ENCODE measurements at places on chromosomes 3 and 15.

GRCh38 chr3:127593178-127593577 is 2.6 kb upstream of the TPRA1 start:
- DNase-seq = no peak

DNA sequence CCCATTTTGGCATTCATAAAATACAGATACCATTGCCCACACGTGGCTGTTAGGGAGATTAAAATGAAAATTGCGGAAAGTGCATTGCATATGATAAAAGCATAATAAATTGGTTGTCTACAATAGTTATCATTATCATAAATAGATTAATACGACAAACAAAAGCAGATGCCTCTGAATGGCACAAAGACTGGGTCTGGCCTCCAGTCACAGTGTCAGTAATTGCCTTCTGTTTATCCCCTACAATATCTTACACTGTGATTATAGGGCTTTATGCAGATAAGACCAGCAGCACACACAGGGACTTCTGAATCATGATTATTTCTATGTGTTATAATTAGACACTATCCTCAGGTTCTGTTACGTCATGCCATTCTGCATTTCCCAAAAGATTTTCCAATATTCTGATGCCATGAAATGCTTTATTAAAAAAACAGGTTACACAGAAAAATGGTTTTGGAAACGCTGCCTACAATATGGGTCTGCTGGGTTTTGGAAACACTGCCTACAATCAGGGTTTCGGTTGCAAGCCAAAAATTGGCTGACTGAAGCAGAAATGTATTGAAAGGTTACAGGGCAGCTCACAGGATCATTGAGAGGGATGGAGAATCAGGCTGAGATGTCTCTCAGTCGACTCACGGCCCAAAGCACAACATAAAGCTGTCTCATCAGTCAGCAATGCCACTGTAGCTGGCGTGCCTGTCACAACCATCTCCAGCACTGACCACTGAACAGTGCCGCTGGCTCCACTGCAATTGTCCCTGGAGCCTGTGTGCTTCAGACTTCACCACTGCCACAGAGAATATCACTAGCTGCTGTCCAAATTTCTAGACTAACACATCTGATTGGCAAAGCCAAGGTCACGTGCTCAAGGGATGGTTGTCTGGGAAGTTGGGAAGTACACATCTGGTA is 248.1 kb downstream of the ERC2 start:
- no peak for DNase-seq

GRCh38 chr3:50193286-50193685 is 1.9 kb downstream of the GNAT1 start:
- no peak for DNase-seq

- DNase-seq = no peak
These were observed 27.0 kb downstream of the EPHB1 start for GRCh38 chr3:134822090-134822489.

DNA sequence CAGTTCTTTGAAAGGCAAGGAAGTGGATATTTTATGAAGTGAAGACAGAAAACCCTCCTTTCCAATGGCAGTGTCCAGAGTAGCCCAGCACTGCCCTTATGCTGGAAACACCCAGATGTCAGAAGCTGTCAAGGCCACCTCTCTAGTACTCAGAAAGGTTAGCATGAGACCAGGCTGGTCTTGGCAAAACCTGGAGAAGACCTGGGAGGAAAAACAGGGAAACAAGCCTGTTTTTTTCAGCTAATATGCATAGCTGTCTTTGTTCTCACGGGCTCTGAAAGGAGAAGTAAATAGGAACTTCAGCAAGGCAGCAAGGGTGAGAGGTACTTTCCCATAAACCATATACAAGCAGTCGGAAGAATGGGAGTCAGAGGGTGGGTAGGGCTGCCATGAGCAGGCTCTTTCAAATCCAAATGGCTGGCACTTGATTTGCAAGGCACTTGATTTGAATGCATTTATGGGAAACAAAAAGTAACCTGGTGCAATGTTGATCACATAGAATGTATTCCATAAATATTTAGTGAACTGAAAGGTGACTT is 55.8 kb downstream of the HEG1 start:
- no peak for DNase-seq

DNA sequence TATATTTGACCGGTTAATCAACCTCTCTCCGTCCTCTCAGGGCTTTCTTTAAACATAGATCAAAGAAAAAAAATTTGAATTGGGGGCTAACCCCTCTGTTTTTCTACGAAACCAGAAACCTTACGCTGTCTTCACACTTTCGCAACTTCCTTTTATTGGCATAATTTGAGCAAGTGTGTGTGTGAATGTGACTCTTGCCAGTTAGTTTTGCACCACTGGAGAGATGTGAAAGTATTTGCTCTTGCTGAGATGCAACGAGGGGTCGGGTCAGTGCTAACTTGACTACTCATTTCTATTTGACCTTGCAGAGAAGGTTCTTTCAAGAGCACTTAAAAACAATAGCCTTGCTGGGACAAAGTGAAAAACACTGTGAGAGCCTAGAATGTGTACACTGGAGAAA is 81.2 kb downstream of the FAM43A start:
- no peak for DNase-seq

DNA sequence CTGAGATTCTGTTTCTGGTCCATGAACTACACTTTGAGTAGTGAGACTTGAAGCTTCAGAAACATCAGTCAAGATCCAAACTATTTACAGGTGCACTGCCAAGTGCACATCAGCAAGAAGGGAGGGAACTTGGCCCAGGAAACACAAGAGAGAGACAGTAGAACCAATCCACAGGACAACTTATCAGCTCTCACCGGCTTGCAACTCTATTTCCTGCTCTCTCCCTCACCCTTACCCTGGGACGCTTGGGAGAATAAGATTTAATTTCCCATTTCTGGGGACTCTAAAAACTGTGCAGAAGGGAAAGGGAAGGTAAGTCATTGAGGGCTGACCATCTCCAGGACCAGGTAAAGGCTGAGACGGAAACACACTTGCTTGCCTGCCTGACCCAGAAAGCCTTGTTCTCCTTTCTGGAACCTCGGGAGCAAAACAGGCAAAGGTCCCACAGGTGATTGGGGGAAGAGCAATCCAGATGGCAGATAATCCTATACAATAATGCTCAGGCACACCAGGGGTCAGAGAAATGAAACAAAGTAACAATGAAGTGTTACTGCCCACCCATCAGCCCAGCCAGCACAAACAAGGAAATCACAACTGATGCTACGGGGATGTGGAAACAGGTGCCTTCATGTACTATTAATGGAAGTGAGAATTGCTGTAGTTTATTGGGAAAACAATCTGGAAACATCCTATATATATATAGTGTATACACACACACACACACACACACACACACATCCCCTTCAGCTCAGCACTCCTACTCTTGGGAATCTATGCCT is 154.4 kb downstream of the XXYLT1 start:
- no peak for DNase-seq

DNA sequence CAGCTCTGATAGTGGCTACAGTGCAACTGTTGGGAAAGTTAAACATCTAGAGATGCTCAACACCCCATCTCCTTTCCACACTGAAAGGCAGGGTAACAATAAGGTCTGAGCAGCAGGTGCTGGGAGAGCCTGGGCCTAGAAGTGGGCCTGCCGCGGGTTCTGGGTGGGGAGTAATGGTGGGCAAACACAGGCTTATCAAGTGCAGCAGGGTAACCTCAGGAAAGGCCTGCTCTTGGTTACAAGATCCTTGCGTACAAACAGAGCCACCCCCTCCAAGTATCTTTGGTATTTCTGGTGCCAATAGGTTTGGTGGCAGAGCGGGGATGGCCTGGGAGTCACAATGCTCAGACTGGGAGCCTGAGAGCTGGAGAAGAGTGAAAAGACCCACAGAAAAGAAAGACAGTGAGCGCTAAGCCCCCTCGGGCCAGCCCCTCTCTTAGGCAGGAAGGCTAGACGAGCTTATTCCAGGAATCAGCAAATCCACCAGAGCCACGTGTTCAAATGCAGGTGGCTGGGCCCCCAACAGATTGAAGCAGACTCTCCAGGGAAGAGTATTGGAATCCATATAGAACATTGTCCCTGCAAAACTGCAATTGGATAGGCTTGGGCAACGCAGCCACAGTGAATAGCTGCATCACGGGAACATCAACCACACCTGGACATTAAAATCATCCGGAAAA is 2.7 kb downstream of the IQSEC1 start:
- no peak for DNase-seq

DNA sequence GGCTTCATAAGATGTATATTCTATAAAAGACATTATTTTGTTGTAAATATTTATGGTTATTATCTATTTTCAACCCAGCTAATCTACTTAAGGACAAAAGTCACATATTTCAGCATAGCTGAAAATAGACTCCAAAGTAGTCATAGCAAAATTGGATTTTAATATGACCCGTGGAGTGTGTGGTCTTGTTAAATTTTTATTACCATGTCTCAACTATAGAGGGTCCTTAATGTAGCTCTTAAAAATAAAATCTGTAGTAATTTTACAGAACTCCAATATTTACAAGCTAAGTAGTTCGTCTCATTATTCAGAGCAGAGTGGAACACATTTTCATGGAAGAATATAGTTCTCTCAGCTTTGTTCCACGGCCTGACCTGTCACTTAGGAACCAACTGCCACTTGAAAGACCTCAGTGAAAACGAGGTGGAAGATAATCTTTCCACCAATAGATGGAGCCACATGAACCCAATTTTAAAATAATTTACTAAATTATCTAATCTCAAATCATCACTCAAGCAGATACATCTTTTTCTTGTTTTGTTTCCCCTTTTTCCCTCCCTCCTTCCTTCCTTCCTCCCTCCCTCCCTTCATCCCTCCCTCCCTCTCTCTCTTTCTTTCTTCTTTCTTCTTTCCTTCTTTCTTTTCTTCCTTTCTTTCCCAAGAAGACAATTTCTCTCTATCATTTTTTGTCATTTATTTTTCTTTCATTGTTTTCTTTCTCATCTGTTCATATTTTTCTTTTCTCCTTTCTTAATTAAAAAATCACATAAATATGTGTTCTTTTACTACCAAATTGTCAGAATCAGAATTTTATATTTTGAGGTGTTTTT is 97.2 kb downstream of the CLDN1 start:
- no peak for DNase-seq

DNA sequence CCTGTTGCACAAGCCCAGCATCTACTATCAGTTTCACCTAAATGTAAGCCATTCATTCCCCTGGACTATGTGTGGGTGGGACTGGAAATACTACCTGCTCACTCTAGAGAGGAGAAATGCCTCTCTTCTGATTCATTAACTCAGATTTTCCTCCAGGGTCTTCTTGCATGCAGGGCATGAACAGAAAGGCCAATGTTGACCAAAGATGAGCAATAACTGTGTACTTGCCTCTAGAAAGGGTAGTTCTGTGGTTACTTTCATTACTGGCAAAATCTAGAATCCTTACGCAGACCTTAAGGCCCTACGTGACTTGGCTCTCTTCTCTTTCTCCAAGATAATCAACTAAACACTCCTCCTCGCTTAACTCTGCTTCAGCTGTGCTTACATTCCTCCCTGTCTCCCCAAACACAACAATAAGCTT is 81.4 kb upstream of the PSMD6 start:
- DNase-seq = no peak

GRCh38 chr3:58754074-58754473 is 87.5 kb upstream of the FAM3D start:
- DNase-seq = no peak

GRCh38 chr15:91867581-91868026 is 14.1 kb downstream of the SLCO3A1 start:
- no peak for DNase-seq

DNA sequence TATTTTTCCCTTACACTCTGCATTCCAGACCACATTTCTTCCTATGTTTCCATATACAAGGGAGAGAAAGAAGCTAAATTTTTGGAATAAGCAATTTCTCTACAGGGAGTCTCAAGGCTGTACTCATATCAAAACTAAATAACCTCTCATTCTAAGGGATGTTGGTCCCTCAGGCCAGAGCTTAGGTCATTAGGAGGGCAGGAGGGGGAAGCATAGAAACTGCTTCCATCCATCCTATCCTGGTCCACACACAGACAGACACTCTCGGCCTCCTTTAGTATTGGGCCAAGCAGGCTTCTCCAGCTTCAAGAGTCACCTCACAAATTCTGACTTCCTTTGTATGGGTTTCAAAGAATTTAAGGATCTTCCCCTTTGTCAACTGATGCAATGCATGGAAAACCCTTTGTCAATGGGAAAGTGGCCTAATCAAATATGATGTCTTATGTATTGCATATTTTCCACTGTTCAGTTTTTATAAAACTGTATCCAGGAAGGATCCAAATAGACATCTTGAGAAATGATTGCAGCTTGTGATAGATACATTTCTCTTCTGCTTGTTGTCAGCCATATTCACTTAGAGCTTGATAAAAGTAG is 140.7 kb upstream of the RARB start:
- DNase-seq = no peak

DNA sequence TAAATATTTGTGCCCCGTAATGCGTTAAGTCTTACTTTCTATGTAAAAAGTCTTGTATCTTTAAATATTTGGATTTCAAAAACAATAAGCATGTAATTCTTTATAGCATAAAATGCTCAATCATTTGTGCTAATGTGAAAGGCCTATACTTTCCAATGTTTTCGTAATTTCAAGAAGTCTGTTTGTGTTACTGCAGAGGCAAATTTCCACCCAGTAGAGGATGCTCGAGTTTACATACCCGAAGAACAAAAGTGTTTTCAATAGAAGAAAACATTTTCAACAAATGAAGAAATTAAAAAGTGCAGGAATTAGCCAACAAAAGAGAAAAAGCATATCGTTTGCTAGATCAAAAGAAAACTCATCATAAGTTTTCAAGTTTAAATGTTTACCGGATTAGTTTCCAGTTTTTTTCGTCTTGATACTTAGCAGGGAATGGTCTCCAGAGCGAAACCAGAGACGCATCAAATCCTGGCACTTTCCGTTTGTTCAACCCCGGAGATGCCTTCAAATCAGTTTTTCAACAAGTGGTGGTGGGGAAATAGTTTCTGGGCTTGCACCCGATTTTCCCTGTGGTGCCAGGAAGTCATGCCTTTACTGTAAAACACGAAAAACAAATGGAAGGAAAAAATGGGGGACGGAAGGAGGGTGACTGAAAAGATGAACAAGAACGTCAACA is 1.0 kb downstream of the CGGBP1 start:
- no peak for DNase-seq

DNA sequence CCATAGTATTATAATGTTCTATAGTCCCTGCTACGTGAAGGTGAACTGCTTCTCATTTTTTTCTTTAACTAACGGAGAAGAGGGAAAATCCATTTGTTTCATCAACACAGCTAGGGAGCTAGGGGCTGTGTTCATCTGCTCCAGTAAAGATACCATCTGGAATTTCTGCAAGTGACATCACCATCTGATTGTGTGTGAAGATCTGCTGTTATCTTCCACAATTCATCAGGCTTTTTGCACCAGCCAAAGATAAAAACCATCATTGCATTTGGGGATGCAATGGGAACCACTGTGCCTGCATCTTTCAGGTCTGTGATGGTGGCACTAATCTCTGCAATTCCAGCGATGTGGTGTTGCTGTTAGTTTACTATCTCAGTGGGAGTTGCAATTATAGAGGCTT is 35.5 kb upstream of the NOX5 start:
- no peak for DNase-seq

Data from activated naive CD4-positive, alpha-beta T cell treated with Interleukin-2 at 50 U/mL for 16 hours (primary cell).